ENCODE measurements at places on chromosomes 13 and 19. TPM values are rescaled to one million over a fixed set of nuclear protein-coding genes. Genes with fewer than 3 reads are reported as not detected.

Gene CCDC122
- 5.4 TPM for total RNA-seq

Gene PLPP2
- 1.9 TPM for total RNA-seq

Gene C13orf46
- total RNA-seq = 0.78 TPM

Gene TRAPPC5
- 64.4 TPM for total RNA-seq

Gene EFNB2
- total RNA-seq = 7.4 TPM

Gene KIR3DL1
- not detected for total RNA-seq

Gene HIPK4
- total RNA-seq = 0.17 TPM

Gene PDX1
- not detected for total RNA-seq

Gene SLC15A1
- not detected for total RNA-seq

Gene MBD3L5
- total RNA-seq = not detected

Gene ZNF600
- total RNA-seq = 2.6 TPM

Gene KLK1
- total RNA-seq = not detected

Gene SEMA6B
- total RNA-seq = 0.20 TPM

Gene TLE2
- 14.1 TPM for total RNA-seq

Gene GIPR
- total RNA-seq = 0.52 TPM

Gene IQCN
- 0.33 TPM for total RNA-seq

Gene CACNG6
- 0.43 TPM for total RNA-seq

Gene KANK3
- 0.26 TPM for total RNA-seq

Gene ACP7
- total RNA-seq = 11.4 TPM

Gene RASL11A
- total RNA-seq = 6.3 TPM

Gene GPATCH1
- total RNA-seq = 5.7 TPM

Gene KRTDAP
- not detected for total RNA-seq

Gene RUVBL2
- total RNA-seq = 174 TPM

Gene CYP4F12
- total RNA-seq = not detected

Gene FBXO27
- total RNA-seq = 2.9 TPM

Gene KLK2
- total RNA-seq = not detected

Gene ZNF181
- total RNA-seq = 9.0 TPM

Measured in smooth muscle cell of the pulmonary artery (primary cell).